Globus pallidus (tissue), 1 donor: ENCODE measurements at places on chromosomes 16 and 17.
A peak's percentile ranks its signal among the peaks of the same experiment; 100 is the strongest.

DNA sequence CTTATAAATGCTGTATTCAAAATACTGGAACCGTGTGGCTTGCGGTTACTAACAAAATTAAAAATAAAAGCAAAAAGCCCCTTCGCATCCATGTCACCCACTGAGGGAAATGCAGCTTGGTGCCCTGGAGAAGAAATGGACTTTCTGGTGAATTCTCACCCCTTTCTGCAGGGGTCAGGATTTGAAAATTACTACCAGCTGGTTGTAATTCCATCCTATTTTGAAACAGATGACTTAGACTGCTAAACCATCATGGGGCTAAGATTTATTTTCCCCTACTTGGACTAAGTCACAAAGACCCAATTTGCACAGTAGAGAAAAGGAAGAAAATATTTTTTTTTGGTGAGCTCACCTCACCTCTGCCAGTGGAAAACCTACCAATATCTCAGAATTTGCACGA is 111.4 kb upstream of the MYOCD start:
- no peak for DNase-seq

GRCh38 chr16:10641953-10642949 is 52.5 kb downstream of the TEKT5 start:
- no peak for DNase-seq

DNA sequence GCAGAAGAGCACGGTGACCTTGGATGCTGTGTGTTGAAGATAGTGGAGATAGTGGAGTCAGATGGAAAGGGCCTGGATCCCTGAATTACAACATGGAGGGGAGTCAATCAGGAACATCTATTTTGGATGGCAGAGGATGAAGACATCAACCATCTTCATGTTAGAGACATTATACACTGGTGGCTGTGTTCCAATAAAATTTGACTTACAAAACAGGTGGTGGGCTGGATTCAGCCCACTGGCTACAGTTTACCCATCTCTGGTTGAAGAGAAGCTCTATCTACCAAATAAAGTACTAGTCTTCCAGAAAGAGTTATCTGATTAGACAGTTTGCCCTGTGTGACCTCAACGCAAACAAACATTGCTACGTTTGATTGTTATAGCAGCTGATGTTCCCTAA is 247.2 kb downstream of the XYLT1 start:
- no peak for DNase-seq

DNA sequence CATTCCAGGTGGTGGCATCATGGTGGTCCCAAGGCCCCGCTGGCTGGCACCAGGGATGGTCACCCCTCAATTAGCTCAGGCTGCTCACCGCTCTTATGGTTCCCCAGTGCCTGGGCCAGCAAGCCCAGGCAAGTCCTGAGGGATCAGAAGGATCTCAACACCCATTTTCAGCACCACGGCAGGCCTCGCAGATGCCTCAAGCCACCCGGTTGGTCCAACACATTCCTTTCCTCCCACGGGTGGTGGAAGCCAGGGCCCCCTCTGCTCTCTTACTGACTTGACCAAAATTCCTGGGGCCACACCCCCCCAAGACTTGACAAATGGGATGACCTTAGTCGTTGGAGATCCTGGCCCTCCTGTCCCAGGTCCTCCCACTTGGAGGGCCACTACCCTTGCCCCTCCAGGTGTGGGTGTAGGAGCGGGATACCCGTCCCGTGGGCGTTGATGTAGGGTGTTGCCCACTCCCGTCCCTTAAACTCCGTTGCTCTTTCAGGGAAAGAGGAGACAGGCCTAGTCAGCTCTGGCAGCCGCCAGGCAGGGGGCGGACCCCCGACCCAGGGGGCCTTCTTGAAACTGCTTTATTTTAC is 5.9 kb downstream of the ZNF205 start:
- DNase-seq: no peak

DNA sequence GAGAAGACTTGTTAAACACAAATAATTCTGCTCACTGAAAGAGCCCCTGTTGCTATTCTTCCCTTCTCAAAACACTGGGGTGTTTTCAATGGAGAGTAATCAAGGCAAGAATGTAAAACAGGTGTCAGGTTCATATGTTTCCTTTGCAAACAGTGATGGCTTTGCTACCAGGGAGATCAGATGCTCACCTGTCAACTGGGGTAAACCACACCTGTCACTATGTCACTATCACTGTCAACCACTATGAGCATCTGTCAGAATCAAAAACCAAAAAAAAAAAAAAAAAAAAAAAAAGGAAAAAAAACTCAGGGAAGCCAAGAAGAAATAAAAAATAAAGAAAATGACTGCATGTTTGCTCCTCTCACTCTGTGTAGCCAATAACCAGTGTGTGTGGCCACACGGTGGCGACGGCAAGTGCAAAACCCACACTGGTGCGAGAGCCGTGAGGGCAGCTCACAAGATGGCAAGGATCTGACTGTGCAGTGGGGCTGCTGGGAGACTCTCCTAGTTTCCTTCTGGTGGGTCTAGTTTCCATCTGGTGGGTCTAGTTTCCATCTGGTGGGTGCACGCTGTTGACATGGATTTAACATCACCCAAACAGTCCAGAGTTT is 22.7 kb downstream of the USP22 start:
- DNase-seq: peak; percentile 69

DNA sequence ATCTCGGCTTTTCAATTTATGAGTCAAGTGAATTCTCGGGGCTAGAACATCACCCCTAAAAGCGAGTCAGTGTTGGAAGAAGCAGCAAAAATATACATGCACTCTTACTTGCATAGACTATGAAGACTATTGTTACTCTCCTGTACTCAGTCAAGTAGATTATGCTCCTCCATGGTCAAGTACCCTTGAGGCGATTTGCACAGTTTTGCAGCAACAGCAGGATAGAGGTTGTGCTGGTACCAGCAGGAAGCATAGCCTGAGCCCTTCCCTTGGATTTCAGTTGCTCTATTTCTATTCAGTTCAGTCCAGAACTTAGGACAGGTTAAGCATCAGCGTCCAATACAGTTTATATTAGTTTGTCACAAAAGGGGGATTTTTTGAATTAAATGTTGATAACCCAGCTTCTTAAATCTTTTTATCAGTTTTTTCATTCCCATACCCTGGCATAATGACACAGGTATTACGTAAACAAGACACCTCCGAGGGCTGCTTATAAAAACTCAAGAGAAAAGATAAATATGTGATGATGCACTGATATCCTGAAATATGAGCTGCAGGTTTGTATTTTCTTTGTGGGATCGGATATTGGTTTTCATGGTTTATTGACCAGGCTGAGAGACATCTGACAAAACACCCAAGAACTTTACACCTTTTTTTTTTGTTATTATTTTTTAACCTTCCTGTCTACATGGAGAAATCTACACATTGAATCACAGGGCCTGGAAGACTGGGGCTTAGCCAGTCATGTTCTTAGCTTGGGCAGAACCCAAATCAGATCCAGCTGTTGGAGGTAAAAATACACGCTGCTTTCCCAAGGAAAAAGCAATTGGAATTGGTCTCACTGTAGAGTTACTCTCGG is 144.1 kb downstream of the PITPNC1 start:
- no peak for DNase-seq

DNA sequence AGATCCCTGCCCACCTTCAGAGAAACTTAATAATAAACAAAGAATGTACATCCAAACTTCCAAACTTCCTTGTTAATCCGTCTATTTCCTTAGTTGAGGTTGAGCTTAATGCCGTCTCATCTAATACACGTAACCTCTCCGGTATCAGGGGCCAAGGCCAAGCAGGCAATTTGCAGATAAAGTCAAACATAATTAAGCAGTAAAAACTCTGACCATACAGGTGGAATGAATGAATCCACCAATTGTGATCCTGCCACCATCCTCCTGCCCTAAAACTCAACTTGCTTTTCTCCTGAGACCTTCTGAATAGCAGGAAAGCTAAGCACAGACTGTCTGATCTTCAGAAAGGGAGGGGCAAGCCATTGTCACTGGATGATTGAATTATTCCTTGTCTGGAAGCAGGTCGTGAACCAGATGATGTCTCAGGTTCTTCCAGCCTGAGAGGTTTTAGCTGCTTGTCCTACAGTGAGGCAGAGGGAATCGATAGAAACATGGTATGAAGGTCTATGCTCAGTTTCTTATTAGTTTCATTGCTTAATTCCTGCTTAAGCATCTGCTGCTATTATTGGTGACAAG is 1111.8 kb upstream of the EEF2KMT start:
- DNase-seq: no peak

- no peak for DNase-seq
Observed at GRCh38 chr17:36885771-36886377, 51.4 kb upstream of the LHX1 start.

DNA sequence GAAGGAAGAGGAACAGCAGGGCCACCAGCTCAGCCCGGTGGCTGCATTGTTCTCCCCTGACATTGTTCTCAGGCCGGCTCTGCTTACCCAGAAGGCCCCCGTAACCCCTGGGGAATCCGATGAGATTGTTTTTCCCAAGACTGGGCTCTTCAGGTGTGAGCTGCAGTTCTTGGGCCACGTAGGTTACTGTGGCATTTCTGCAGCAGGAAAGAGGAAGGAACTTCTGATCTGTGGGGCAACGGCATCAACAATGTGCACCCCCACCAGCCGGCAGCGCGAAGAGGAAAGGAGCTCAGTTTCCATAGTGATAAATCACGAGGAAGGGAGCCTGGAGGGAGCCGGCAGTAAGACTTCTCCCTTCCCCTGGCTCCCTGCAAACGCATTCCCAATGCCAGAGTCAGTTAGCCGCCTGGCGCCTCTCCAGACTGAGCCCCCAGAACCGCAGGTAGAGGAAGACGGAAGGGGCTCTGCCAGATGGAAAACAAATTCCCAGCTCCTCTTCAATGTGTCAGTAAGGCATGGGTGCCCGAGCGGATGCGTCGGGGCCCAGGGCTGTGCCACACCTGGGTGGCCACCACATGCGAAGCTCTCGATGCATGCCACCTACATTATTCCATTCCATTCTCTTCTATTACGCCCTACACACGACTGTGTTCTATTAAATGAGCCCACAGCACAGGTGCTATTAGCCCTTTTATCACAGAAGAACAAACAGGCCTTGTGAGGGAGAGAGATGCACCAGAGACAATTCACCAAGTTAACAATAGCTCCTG is 21.5 kb upstream of the PECAM1 start:
- DNase-seq: peak; percentile 60

- no peak for DNase-seq
Observed at GRCh38 chr16:85113168-85113733, 979 bp upstream of the CIBAR2 start.

DNA sequence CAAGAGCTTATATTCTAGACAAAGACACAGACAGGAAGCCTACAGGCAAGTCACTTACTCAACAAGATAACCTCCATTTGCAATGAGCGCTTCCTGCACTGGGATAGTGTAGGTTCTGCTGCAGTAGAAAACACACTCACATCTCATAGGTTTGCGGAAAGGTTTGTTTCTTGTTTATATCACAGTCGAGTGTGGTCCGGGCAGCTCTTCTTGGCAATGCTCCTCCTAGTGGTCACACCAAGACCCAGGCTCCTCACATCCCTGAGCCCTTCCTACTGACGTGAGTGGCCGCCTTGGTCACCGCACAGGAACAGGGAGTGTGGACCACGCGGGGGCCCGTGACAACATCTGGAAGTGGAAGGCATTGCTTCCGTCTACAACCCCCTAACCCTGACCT is 48.0 kb upstream of the RBFOX3 start:
- DNase-seq: no peak

- DNase-seq: peak; percentile 29
Observed at GRCh38 chr17:28612936-28613872, 781 bp downstream of the RSKR start.

DNA sequence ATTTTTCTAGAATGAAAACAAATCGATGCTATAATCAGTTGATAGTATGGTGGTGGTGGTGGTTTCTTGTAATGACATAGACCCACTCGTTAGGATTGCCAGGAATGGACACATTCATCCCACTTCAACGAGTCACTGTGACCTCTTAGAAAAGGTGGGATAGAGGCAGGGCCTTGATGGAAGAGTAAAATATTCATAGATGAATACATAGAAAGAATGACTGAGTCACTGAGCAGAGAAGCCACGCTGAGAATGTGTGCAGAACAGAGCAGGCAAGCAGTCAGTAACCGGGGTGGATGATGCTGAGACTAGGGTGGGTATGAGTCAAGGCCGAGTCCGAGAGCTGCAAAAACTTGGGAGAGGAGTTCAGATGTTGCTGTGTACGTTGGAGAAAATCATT is 129.9 kb downstream of the PITPNC1 start:
- no peak for DNase-seq

DNA sequence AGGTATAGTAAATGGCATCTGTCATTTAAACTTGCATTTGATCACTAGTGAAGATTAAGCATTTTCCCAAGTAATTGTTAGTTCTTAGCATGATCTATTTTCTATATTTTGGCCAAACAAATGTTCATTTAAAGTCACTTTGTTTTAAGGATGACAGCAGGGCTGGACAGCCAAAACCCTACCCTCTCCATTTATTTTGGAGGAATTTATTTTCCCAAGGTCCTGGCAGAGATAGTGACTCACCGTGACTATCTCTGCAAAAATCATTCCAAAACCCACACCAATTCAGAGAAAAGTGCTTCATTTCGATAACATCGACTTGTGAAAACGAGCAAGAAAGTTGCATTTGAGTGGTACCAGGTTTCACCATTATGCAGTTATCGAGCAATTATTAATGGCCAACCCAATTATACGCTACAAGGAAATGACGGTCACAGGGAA is 665 bp upstream of the AKAP1 start:
- DNase-seq: no peak

GRCh38 chr16:2692251-2692947 is 10.1 kb downstream of the KCTD5 start:
- peak; percentile 93 for DNase-seq

DNA sequence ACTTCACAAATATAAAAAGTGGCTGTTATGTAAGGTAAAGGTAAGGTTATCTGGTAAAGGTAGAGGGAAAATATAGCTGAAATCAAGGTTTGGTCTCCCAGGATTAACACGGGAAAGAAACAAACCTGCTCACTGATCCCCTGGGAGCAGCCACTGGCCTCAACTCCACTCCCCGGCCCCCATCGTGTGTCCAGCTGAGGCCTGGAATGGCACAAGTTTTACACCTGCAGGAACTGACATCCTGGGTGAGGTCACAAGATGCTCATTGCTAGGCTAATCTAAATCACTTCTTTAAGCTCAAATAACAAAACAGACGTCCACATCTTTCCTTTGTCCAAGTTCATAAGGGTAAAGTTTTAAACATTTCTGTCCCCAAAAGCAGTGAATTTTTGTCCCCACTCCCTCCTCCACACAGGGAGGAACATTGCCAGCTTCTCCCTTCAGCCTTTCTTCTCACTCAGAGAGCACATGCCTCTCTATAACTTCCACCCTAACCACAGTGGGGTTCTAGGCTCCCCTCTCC is 46.3 kb downstream of the ERN1 start:
- DNase-seq: no peak

GRCh38 chr17:14305785-14306496 is 5.1 kb downstream of the HS3ST3B1 start:
- DNase-seq: no peak
